ENCODE measurements at places on chromosomes 11 and 22. TPM values are rescaled to one million over a fixed set of nuclear protein-coding genes. Genes with fewer than 3 reads are reported as not detected.

APOBEC3H gene
- total RNA-seq: not detected

OR5P2 gene
- not detected for total RNA-seq

MPEG1 gene
- 3.9 TPM for total RNA-seq

KCNC1 gene
- total RNA-seq: 0.49 TPM

PANX3 gene
- total RNA-seq: not detected

GRAP2 gene
- total RNA-seq: 12.3 TPM

TSSK2 gene
- not detected for total RNA-seq

KCNK4 gene
- total RNA-seq: 0.98 TPM

OVCH2 gene
- total RNA-seq: not detected

HSPB2 gene
- total RNA-seq: not detected

IZUMO1R gene
- total RNA-seq: not detected

ABCG4 gene
- 3.2 TPM for total RNA-seq

TBX10 gene
- total RNA-seq: not detected

MSANTD4 gene
- total RNA-seq: 29.5 TPM

TYMP gene
- total RNA-seq: 82.0 TPM

POU2AF3 gene
- total RNA-seq: 3.2 TPM
